Left renal cortex interstitium (tissue), 4 donors: ENCODE measurements at places on chromosomes 4 and X. TPM values are rescaled to one million over a fixed set of nuclear protein-coding genes. Genes with fewer than 3 reads are reported as not detected.

GRCh38 chrX:129007631-129008030 lies 515.7 kb downstream of the SMARCA1 start:
- DNase-seq = no peak

DNA sequence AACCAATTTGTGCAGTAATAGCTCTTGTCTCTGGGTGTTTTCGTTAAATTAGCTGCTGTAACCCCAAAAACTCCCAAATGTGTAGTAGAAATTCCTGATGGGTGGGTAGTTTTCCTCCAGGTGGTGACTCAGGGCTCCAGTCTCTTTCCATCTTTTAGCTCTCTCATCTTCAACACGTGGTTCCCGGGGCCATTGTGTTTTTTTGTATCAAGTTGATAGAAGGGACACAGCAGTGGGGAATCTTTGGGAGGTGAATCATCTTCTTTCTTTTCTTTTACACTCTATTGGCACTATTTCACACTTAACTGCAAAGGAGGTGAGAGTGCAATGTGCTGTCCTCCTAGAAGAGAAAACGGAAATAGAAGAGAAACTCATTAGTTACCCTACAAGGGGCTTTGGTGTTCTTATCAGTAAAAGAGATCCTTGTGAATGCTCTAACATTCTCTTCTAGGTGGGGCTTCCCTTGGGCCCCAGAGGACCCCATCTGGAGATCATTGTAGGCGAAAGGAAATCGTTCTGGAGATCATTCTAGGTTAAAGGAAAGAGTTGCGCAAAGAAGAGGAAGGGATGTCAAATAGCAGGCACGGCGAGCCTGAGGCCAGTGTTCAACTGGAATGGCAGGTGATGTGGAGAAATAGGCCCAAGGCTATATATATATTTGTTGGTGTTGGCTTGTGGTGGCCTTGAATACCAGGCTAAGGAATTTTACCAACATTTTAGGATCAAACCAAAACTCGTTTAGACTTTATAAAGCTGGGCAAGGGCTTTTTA lies 68.2 kb upstream of the ACSL1 start:
- DNase-seq = no peak

The SMIM10L2A gene
- polyA plus RNA-seq = 11.2 TPM

DNA sequence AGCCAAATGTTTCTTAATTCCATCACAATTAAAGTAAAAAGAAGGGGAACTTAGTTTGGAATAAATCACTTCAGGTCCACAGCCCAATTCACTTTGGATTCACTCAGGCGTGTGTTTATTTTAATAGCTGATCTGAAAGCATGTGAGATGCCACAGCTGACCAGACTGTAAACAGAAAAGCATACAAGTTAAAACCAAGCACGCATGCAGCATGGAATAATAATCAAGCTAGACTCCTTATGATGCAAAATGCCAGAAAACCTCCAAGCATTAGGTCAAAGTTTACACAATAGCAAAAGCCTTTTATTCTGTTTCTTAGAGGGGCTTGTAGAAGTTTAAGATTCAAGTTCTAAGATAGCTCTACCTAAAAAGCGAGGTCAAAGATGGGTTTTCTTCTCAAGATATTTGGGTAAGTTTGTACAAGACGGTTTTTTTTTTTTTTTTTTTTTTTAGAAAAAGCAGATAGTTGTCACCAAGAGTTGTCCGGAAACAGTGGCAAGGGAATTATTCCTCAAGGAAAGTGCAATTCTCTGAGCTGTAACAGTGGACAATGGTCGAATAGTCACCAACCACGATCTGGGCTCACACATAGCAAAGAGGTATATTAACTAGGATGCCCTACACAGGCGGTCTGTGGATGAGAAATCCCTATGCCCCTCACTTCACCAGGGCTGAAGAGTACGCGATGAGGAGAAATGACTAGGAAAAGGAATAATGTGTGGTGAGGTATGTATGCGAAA lies 763 bp upstream of the PRRG1 start:
- DNase-seq = peak; percentile 25

GRCh38 chrX:46681849-46682248 lies 77.1 kb downstream of the SLC9A7 start:
- DNase-seq = no peak

DNA sequence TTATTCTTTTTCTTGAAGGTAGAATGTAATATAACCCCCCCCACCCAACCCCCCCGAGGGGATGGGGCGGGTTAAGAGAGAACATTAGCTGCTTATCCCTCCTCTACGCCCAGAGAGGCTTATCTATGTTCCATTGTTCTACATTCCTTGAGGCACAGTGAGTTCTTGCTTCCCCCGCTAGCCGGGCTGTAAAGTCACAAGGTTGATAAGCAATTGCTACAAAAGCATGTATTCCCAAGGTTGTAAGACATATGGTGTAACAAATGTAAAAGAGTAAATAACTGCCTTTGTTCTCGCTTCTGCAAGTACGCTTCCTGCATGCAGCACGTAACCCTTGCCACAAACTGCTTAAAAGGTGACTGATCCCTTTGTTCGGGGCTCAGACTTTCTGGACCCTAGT lies 8.2 kb downstream of the DCAF8L2 start:
- DNase-seq = no peak
